ENCODE measurements at places on chromosomes 12 and 14. TPM values are rescaled to one million over a fixed set of nuclear protein-coding genes. Genes with fewer than 3 reads are reported as not detected.

CDCA3 gene
- total RNA-seq, result 3.3 TPM

OR4L1 gene
- not detected for total RNA-seq

DNA sequence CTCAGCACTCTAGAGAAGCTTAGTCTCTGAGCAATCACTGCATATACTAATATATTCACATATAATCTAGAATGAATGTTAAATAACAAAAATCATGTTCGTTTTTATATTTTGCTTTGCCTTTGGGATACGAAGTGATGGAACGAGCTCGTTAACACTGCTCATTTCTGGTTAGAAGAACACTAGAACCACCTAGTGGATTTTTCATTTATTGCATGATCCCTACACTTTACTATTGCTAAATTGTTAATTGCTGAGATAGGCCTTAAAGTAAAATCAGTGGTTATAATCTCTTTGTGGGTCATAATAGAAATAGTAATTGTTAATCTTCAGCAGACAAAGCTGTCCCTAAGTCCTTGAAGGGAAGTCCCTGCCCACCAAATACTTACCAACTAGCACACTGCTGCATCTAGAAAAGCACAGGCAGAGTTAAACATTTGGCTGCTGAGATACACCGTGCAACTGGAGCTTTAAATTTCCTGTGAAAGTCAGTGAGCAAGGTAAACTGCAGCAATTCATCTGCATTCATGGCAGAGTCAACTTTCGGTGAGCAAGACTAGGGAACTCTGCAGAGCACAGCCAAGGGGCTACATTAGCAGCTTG lies 353.7 kb downstream of the APAF1 start:
- H3K27ac ChIP-seq, result no peak overlapping the region
- no peaks in the 10 kb centered on the region for H3K27me3 ChIP-seq
- H3K4me3 ChIP-seq, result no peak overlapping the region
- no peak for DNase-seq

DNA sequence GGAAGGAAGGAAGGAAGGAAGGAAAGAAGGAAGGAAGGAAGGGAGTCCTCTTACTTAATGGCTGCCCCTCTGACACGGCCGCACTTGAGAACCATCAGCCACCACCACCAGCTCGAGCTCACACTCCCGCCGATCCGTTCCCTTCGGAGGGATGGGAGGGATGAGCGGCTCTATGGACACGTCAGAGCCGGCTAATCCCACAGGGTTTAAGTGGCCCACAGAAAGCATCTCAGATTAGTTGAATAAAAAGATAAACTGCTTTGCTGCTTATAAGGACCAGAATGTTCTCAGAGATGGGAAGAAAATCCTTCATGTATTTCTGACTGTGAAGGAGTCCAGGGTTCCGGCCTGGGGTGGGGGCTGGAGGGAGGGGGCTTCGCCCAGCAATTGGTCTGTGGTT lies 31.1 kb downstream of the PRIMA1 start:
- H3K36me3 ChIP-seq, result no peaks in the 10 kb centered on the region
- no peak for DNase-seq
- H3K27me3 ChIP-seq, result no peaks in the 10 kb centered on the region
- no peaks in the 10 kb centered on the region for H3K4me1 ChIP-seq

DNA sequence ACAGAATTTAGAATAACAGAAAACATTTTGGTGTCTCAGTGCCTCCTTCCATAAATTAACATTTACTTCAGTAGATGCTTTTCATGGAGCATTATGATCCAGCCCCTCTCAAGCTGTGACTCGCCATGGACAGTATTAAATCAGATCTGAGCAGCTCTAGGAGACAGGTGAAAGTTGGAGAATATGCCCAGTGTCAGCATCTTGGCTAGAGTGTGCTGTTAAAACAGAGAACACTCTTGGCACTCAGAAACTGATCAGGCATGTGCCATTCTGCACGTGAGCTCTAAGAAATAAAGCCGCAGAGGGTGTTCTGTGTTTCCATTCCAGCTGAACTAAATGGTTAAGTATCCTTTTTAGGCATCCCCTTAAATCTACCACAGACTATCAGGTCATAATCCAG lies 68.0 kb downstream of the DIP2B start:
- no peak overlapping the region for H3K4me3 ChIP-seq
- no peaks in the 10 kb centered on the region for H3K27me3 ChIP-seq
- H3K4me1 ChIP-seq, result no peaks in the 10 kb centered on the region
- H3K36me3 ChIP-seq, result no peaks in the 10 kb centered on the region
- no peak for DNase-seq

- no peak overlapping the region for H3K27ac ChIP-seq
- no peak overlapping the region for H3K4me3 ChIP-seq
- no peaks in the 10 kb centered on the region for H3K27me3 ChIP-seq
- no peaks in the 10 kb centered on the region for H3K36me3 ChIP-seq
- no peak for DNase-seq
- no peaks in the 10 kb centered on the region for H3K4me1 ChIP-seq
These were observed 152.2 kb downstream of the BCL11B start for GRCh38 chr14:99119554-99120525.

Data from natural killer cell (primary cell).